ENCODE measurements at places on chromosomes 13 and 19.

- DNase-seq: no peak
Observed at GRCh38 chr13:97654236-97654635, 220.3 kb downstream of the RAP2A start.

GRCh38 chr19:15669891-15670290 lies 3.0 kb upstream of the CYP4F12 start:
- DNase-seq: no peak

GRCh38 chr19:1774989-1775772 lies 21.9 kb downstream of the ONECUT3 start:
- no peak for DNase-seq

- DNase-seq: no peak
Observed at GRCh38 chr13:59038824-59039223, 1124.9 kb downstream of the DIAPH3 start.

DNA sequence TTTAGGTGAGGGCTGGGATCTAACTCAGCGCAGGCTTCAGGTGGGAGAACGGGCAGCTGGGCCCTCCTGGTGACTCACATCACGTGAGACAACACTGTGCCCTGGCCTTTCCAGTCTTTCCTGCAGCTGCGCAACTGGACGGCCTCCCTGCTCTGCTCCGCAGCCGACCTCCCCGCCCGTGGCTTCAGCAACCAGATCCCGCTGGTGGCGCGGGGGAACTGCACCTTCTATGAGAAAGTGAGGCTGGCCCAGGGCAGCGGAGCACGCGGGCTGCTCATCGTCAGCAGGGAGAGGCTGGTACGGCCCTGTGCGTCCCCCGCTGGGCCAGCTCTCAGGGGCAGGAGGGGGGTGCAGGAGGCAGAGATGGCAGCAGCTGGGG lies 8.8 kb downstream of the SPPL2B start:
- DNase-seq: no peak

DNA sequence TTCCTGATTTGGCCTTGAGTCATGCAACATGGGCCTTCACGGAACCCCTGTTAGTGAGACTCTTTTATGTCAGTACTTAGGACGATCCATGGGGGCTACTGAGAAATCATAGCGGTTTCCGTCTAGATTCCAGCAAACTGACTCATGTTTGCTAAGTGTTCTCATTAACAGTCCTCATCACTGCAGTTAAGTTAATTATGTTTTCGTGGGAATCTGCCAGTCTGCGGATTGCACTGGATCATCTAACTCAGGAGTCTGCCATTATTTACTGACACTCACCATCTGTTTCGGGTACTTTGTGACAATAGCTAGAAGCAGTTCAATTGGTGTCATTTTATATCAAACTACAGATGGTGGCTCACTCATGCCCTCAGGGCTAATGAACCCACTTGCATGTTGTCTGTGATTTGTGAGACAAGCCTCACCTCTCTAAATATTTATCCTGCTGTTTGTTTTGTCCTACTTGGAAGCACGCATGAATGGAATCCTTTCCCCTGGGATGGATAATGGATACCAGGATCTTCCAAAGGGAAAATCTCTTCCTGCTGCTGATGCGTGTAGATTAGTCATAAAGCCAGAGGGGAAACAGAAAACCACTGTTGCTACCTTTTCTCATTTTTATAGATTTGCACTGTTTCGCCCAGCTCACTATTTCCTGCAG lies 61.8 kb downstream of the RAB20 start:
- DNase-seq: no peak

DNA sequence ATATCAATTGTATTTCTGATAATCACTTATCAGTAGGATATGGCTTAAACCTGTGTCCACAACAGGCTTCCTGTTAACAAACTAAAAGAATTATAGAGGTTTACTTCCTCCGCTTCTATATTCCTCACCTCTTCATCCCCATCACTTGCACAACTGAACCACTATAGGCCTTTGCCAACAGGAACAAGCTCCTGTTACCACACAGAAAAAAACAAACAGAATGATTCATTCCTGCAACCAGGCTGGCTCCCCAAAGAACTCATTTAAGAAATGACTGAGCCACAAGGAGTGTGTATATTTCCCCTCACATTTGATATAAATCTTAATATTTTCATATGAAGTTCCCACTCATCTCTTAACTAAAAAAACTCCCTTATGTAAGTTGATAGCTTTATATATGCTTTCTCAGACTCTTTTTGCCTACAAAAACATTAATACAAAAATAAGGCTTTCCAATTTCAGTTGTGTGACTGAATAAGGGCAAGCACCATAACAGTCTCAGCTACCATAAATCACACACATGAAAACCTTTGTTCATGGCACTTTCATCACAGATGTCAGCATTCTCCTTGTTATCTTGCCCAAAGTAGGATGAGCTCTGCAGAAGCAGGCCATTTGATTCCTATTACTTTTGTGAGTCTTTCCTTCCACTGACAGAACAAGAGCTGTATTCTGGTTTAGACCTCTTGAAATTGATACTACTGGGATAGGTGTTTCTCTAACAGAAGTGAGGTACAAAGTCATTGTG lies 366.8 kb downstream of the SLITRK1 start:
- no peak for DNase-seq

- no peak for DNase-seq
Observed at GRCh38 chr13:101695870-101696516, 243.5 kb downstream of the ITGBL1 start.

DNA sequence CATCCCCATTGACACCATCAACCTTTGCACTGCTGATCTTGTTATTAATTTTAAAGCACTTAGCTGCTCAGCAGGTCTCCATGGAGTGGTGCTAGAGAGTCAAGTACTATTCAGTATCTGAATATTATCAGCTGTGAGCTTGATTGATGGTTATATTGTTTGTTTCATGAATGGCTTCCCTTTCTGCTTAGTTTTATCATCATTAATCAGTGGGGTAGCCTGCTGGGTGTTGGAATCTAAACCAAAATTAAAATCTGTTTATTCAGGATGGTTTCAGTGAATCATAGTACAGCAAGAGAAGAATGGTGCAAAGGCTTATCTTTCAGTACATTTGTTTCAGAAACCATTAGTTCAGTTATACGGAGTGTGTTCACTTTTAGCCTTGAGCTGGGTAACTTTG lies 42.5 kb upstream of the SCEL start:
- DNase-seq: no peak

GRCh38 chr13:95620825-95621498 lies 23.5 kb downstream of the DZIP1 start:
- no peak for DNase-seq

- no peak for DNase-seq
Observed at GRCh38 chr13:69291292-69291906, 816.2 kb upstream of the ATXN8OS start.

GRCh38 chr13:90238413-90238812 lies 1109.1 kb upstream of the MIR17HG start:
- no peak for DNase-seq

DNA sequence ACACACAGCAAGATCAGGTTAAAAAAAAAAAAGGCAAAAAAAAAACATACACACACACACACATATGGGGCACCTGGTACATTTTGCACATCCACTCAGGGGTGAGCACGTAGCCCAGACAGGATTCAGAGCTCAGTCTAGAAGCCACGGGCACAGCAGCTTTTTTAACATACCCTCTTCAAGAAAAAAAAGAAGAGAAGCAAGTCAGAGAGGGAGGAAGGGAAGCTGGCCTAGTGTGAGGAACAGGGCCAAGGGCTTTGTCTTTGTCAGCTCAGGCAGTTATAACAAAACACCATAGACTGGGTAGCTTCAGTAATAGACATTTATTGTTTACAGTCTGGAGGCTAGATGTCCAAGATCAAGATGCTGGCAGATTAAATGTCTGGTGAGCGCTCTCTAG lies 2.3 kb upstream of the TPM4 start:
- no peak for DNase-seq

- DNase-seq: no peak
Observed at GRCh38 chr13:46555722-46556417, 2.9 kb downstream of the LRCH1 start.

DNA sequence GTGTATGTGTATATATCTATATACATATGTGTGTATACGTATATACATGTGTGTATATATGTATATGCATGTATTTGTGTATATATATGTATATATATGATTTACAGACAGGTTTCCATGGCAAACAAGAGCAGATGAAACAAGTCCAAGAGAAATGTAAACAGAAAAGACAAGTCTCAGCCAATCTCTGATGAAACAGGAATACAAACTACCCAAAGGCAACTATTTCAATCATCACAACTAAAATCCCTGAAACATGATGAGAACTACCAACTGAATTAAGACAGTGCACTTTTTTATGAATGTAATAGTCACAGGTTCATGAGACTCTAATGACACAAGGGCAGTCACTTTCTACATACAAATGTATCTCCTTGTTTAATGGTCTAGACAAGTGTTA lies 140.2 kb downstream of the TNFRSF19 start:
- DNase-seq: no peak

DNA sequence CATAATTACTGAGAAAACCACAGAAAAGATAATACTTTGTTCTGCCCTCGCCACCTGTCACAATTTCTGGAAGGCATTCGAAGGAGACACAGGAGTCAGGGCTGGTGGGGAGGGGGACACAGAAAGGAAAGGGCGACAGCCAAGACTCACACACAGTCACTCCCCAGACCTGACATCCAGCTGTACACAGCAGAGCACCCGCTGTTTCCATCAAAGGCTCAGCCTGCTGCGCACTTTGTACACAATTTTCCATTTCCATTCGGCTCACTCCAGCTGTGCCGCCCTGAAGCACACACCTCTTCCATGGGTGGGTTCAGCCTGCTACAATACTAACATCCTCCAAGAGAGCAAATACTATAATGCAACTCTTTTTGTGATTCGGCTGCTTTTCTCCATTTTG lies 38.0 kb downstream of the STK24 start:
- no peak for DNase-seq

GRCh38 chr19:19502808-19503602 lies 12.3 kb downstream of the TSSK6 start:
- no peak for DNase-seq

DNA sequence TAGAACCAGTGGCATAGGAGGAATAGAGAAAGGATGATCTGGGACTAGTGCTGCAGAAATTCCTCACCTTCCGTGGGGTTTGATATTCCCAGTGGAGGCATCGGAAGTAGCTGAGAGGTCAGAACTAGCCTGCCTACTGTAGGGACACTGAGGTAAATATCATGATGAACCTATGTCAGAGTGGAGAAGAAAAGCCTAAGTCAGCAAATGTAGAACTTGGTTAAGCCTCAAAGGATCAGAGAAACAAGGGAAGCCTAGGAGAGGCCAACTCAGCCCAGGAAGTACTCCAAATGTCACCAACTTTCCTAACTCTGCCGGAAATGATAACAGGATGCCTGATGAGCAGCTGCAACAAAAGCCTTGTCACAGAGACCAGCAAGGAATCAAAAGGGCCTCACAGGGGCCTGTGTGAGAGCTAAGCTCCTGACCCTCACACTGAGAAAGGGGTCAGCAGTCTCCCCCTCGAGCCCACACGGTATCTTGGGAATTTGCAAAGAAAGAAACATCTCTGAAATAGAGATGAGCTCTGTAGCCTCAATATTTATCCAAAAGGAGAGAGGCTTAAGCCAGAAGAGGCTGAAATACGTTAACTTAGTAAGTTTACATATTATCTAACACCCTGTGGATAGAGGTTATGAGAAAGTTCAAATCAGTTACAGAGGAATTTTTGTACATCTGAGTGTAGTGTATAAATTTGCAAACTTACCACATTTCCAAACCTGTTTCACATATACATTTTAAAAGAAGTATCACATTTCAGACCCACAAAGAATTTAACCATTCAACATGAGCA lies 1064.3 kb downstream of the DIAPH3 start:
- DNase-seq: no peak

GRCh38 chr13:36831291-36831690 lies 12.3 kb downstream of the RFXAP start:
- no peak for DNase-seq

GRCh38 chr13:89755729-89756492 lies 1591.6 kb upstream of the MIR17HG start:
- DNase-seq: no peak

DNA sequence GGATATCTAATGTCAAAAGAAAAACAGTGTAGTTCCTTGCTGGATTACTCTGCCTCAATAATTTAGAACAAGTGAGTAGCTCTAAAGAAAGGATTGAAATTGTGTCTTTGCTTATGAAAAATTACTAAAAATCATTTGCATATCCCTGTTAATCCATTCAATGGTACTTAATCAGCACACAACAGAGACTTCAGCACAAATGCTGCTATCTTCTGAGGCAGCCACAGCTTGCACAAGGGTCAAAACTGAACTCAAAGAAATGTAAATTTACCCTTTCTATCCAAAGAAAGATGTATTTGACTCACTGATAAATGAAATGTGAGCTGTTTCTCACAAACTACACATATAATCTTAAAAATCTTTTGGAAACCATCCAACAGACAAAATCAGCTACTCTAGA lies 116.2 kb downstream of the LHFPL6 start:
- DNase-seq: no peak

DNA sequence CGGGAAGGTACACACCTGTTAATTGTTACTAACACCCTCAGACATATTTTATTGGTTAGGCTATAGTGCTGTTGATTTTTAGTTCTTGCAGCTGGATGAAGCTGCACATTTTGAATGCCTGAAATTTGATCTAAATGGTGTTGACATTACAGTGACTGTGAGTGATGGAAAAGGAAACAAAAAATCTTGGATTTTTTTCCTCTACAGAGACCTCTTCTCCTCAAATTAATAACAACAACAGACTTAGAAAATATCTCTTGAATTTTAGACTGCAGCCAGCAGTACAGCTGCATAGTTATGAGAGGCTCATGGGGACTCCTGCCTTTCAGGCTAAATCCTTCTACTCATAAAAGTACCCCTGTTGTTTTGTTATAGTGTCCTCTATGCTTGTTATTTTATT lies 500.5 kb upstream of the SPRY2 start:
- no peak for DNase-seq

DNA sequence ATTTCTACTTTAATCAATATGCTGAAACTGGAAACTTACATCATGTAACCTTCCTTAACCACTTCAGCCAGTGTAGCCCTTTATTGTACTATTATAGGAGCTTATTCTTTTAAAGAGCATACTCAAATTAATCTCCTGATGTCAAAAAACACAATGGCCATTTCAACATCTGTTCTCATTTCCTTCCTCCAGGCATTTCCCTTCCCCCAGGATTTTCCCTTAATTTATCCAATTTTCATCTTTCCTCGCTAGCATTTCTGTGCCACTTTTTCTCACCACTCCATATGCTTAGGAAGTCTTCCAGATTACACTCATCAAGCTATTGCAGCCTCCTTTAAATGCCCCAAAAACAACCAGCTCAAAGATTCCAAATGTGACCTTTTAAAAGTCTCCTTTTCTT lies 265.0 kb downstream of the PCDH9 start:
- DNase-seq: no peak
